ENCODE measurements at places on chromosomes 4 and X. TPM values are rescaled to one million over a fixed set of nuclear protein-coding genes. Genes with fewer than 3 reads are reported as not detected.

USP26 gene
- total RNA-seq: not detected

PHOX2B gene
- total RNA-seq: not detected

MAGEB4 gene
- not detected for total RNA-seq

DMP1 gene
- not detected for total RNA-seq

WFS1 gene
- total RNA-seq: 118 TPM

DNA sequence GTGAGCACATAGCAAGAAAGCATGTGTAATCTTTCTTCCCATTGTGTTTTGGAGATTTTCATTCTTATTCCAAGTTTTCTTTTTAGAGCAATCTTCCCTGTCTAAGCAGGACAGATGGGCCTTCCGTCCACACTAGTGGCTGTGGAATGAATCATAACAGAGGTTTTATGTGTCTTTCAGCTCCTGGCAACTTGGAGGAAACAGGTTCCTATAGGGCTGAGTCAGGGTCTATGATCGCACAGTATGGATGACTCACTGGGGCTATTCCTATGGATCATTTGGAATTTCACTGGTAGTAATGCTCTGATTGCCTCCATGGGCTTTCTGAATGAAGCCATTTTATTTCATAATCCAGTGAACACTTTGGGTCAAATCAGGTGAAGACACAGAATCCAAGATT, 51.8 kb upstream of the CBLL2 start:
- no peak for DNase-seq

- DNase-seq: no peak
Observed at GRCh38 chrX:52979568-52979967, 21.2 kb upstream of the FAM156A start.

DNA sequence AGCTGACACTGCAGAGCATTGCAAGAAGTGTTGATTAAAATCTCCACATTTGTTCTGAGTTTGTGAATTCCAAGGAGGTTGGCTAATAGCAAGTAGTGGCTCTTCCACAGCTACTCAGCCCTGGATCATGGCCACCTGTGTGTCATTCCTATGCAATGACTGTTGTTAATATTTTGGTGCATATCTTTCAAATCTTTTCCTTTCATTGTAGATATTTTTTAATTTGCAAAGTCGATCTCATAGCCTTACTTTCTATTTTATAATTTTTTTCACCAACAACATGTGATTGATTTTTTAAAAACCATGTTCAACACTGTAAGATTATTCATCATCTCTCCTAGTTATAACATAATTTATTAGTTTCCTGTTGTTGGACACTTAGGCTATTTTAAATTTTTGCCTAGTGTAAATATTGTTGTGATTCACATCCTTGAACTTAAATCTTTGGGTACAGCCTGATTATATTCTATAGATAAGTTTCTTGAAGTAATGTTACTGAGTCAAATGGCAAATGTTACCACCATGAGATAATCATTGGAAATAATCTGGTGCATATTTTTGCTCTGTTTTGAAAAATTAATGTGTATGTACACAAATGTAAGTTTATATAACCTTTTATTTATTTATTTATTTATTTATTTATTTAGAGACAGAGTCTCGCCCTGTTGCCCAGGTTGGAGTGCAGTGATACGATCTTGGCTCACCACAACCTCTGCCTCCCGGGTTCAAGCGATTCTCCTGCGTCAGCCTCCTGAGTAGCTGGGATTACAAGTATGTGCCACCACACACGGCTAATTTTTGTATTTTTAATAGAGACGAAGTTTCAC, 17.1 kb upstream of the ARHGAP10 start:
- DNase-seq: peak; percentile 66

DNA sequence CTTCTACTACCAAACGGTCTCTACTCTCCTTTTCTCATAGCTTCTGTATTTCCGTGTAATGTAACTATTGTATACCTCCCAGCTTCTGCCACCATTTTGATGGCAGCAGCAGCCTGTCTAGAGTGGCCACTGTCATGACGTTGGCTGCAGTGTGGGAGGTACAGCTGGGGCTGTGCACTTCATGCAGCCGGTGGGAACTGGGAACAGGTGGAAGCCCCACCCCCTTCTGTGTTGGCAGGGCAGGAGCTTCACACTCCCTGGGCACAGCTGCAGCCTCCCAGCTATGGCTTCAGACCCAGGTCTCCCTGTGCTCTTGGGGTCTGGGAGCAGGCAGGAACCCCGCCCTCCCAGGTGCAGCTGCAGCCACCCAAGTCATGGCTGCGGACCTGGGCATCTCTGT, 49.8 kb upstream of the SEC24B start:
- no peak for DNase-seq

DNA sequence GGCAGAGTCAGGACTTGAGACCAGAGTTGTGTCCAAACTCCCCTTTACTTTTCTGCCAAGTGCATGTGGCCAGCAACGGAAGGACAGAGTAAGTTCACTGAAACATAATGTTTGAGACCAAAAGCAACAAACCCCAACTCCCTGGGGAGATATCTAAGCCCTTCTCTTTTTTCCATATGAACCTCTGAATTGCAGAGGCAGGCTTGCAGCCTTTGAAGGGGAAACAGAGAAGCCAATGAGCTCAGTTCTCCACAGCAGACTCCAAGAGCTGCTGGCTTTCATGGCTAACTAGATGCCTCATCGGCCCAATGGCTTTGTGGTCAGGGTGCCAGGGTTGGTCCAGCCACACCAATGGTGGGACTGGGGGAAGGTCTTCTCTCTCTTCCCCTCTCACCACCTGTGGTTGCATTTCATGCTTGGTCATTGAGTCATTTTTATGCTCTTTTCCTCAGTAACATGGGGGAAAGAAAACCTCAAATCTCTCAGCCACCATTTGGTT, 34.0 kb downstream of the STARD8 start:
- no peak for DNase-seq
